ENCODE measurements at places on chromosomes 12 and 14.

DNA sequence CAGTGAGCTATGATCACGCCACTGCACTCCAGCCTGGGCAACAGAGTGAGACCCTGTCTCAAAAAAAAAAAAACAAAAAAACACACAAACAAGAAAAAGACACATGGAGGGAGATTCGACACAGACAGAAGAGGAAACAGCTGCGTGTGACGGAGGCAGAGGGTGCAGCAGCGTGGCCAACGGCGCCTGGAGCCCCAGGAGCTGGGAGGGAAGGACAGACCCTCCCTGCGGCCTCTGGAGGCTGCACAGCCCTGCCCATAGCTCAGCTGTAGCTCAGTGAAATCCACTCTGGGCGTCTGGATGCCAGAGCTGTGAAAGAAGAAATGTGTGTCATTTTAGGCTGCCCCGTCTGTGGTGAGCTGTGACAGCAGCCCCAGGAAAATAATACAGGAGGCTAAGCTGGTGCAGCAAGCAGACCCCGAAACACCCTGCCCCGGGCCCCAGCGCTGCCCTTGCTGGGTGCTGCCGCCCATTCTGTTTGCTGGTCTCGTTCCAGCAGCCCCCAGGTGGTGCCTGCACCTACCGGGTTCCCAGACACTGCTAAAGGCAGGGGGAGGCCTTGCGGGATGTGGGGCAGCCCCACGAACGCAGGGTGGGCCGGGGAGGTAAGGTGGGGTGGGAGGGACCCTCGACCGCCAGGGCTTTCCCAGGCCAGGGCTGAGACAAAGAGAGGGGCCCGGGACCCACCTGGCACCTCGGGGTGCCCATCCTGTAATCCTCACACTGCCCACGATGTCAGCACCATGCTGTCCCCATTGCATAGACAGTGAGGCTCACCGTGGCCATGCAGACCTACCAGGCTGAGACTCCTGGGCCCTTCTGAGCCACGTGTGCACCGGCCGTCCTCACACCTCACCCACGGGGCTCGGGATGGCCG lies 21.2 kb downstream of the GALNT9 start:
- DNase-seq = no peak

DNA sequence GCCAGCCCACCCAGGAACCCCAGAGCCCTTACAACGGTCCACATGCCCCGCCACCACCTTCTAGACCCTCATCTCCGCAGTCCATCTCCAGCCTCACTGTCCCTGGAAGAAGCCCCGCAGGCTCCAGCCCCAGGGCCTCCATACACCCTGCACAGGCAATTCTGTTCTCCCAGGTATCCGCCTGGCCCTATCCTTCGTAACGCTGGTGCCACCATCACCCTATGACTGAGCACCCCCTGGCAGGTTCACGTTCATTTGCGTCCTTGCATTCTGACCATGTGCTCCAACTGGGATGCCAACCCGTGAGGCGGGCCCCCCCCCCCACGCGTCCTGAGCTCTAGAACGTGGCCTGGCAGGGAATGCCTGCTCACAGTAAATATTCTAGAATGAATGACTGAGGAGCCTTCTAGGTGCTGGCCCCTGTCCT lies 675 bp upstream of the SCARB1 start:
- DNase-seq = no peak

DNA sequence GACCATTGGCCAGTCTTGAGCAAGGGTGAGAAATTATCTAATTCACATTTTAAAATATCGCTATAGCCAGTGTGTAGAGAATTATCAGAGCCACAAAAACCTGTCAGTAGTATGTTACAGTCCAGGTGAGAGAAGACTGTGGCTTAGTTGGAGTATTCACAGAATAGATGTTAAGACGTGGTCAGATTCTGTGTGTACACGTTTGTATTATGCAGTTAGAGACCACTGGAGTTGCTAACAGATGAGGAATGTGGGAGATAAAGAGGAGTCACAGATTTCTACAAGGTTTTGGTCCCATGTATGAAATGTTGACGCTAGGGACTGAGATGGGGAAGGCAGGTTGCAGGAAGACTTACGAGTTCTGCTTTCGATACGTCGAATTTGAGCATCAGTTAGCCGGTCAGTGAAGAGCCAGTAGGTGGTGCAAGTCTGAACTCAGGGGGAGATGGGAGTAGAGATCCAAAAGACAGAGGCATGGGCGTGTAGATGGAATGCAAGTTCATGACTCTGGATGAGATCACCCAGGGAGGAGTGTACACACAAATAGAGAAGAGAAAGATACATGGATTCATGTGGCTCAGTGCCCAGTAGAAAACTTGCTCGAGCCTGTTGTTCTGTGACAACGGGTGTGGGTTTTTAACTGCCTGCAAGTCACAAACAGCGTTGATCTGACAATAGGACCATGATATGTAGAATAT lies 114.8 kb upstream of the FLRT2 start:
- peak; percentile 11 for DNase-seq

DNA sequence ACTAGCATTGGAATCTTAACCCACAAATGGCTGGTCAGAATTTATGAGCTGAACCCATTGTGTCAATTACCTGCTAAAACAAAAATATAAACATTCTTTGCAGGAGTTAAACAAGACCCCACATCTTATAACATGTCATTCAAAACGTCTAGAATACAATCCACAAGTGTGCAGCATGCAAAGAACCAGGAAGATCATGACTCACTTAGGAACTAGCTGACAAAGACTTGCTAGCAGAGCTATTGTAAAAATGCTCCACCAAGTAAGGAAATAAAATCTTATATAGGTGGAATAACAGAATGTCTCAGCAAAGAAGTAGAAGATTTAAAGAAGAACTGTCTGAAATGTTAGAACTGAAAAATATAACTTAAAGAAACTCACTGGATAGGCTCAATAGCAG lies 26.5 kb upstream of the POC1B start:
- DNase-seq = no peak

DNA sequence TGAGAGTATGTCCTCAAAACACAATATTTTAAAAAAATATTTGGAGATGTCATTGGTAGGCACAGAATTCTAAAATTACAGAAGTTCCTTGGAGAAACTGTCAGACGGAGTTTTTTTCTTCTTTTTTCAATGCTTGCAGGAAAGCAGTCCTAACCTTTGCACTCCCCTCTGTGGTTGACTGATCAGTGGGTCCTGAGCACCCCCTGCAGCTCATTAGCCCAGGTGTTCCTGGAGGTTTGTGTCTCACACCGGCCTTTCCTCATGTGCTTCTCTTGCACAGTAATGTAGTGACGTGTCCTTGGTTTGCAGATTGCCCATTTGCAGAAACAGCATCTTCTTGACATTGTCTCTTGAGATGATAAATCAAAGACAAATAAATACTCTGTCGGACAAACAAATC lies 513.0 kb downstream of the TMEM121 start:
- no peak for DNase-seq

GRCh38 chr12:17139931-17140330 lies 534.0 kb upstream of the LMO3 start:
- DNase-seq = no peak

GRCh38 chr14:55780156-55780946 lies 200.3 kb downstream of the KTN1 start:
- DNase-seq = no peak

GRCh38 chr12:71999795-72000194 lies 61.1 kb downstream of the TPH2 start:
- no peak for DNase-seq

DNA sequence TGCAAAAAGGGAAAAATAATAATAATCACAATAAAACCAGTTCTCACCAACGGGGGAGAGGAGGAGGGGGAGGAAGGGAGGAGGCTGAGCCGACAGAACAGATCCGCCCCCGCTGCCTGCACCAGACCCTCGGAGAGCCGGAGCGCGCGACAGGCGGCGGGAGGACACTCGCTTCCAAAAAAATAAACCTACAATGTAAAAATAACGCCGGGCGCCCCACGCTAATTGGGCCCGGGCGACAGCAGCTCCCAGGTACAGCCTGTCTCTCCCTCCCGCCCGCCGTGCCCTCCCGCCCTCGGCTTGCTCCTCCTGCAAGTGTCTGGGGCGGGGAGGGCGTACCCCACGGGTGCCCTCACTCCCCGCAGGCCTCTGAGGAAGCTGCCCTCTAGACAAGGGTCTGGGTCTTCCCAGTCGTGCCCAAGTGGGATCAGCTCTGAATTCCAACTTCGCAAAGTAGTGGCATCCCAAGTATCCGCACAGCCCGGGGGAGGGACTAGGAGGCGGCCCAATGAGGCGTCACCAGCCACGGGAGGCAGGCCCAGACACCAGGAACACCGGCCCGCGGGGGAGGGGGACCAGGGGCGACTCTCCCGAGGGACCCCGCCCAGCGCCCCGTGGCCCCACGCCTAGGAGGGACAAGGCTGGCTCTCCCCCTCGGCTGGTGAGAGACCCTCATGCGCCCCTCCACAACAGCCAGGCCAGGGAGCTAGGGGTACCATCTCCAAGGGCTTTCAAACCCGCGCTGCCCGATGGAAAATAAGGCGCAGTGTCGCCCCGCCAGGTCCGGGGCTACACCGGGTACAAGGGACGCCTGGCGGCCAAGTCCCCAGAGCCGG lies 1.0 kb downstream of the NCOR2 start:
- no peak for DNase-seq

DNA sequence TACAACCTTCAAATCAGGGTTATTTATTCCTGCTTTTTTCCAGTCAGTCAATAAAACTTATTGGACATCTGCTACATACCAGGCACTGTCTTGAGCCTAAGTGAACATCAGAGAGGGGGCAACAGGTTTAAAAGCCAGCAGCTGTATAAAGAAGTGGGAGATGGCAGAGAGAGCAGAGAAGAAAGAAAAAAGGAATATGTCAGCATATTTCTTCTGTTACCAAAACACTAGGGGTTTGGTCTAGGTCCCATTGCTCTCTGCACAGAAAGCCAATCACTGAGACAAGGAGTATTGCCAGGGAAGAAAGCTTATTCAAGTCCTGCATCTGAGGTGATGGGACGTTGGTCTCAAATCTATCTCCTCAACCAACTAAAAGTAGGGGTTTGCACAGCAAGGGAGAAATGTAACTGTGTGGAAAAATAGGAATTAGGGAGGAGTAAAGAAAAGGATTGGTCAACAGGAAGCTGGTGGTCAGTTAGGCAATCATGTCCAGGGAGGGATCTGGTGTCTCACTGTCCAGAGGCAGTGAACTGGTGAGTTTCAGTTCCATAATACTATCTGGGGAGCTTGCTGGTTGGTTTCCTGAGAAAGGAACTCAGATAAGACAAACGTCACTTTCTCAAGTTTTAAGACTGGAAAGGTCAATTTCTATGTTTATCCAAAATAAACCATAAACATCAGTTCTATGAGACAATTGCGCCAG lies 107.5 kb downstream of the PHLDA1 start:
- DNase-seq = no peak

GRCh38 chr12:76781321-76781720 lies 17.4 kb downstream of the ZDHHC17 start:
- no peak for DNase-seq

- no peak for DNase-seq
Observed at GRCh38 chr14:68687746-68688145, 105.1 kb downstream of the ZFP36L1 start.

DNA sequence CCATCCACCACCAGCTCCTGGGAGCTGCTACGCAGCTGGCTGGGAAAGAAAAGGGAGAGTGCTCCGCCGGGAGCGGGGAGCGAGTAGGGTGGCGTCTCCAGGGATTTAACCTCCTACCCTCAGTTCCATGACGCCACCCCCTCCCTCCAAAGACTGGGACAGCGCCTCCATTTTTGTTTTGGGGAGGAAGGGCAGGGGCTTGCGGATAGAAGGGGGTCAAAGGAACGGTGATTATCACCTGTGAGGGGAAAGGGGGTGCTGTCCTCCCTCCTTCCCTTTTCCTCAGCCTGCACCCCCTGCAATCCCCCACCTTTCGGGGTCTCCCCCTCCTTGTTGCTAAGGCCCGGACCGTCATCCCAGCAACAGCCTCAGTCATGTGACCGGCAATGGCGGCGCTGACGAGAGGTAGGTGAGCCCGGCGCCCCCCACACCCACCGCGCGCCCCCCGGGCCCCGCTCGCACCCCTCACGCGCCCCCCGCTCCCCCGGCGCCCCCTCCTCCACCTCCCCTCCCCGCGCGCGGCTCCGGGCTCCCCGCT lies at the start of gene DTX3:
DTX3 (plus strand) TSS at position 371 of the 538 bp plus-strand sequence. CDS start 1,694 bp downstream, outside the sequence.
- no peak for DNase-seq

- no peak for DNase-seq
Observed at GRCh38 chr12:82522762-82523161, 163.9 kb upstream of the TMTC2 start.

GRCh38 chr12:28248555-28249145 lies 58.4 kb downstream of the CCDC91 start:
- DNase-seq = no peak

DNA sequence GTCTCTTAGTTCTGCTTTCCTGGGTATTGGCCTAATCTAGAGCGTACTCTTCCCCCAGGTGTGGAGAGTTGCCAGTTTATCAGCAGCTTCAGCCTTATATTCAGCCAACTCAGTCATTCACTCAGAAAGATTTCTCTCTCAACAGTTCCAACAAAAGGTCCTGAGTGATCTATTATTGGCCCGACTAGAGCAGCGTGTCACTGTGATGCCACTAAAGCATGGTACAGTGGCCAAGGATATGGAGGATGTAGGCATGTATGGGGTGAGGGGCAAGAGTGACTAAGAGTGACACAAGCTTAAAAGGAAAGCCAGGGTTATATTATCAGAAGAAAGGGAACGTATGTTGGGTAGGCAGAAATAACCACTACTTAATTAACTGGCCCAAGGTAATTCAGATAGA lies 4.8 kb downstream of the NOPCHAP1 start:
- DNase-seq = no peak

DNA sequence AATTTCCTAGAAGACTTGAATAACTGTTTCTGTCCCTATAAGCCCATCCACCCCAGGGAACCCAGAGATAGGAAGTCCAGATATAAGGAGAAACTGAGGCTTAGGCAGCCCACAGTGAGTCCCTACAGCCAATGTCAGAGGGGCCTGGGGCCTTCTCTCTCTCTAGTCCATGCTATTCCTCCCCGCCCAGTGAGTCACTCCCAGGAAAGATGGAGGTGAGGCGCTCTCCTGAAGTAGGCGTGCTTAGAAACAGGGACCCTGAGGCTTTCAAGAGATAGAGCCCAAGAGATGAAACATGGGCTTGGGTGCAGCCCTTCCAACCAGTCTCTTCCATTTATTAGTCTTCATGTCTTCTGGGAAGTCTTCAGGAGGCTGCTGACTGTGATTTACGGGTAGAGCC lies 2.3 kb upstream of the SMUG1 start:
- no peak for DNase-seq

DNA sequence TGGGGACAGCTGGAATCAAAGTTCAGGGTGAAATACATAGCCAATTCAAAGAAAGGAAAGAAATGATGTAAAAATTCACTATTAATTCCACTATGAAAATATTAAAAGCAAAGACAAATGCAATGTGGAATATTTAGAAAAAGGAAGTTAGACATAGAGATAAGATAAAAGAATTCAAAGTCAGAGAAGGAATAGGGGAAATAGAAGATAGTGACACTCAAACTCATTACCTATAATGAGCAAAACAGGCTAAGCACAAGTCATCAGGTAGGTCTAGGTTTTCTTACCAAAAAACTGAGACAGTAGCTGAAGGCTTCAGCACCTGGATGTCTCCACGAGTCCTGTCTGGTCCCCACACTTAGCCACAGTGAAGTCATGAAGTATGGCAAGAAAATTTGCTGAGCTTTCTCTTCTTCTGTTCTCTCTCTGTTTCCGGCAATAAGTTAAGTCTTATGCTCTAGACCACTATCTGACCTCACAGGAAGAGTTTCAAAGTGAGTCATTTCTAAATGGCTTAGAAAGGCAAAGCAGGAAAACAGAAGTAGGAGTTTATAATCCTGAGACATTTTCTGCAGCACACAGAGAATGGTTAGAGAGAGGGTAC lies at the start of gene C3AR1:
C3AR1 (minus strand) TSS at position 369 of the 604 bp plus-strand sequence. CDS start 6,174 bp downstream, outside the sequence.
- DNase-seq = no peak

- no peak for DNase-seq
Observed at GRCh38 chr12:74499192-74499591, 38.4 kb upstream of the ATXN7L3B start.

Data from iPS DF 6.9 (cell line).